ENCODE measurements at places on chromosomes 4 and X.
A peak's percentile ranks its signal among the peaks of the same experiment; 100 is the strongest.

DNA sequence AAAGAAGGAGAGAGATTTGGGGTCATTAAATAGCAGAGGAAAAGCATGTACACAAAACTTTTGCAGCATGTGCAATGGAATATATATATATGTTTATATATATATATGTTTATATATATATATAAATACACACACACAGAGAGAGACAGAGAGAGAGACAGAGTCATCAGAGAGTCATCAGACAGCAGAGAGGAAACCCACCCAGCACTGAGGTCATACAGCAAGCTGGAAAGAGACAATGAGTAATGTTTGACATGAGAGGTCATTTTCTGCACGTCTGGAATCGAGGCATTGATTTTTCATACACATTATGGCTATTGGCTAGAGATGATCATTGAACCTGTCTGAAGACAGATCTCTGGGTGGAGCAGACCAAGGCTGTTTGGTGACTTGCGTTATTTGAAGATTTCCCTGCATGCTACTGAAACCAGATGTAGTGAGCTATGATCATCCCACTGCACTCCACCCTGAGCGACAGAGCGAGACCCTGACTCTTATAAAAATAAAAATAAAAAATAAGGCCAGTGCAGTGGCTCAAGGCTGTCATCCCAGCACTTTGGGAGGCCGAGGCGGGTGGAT lies 48.8 kb upstream of the SHOX start:
- DNase-seq: no peak

DNA sequence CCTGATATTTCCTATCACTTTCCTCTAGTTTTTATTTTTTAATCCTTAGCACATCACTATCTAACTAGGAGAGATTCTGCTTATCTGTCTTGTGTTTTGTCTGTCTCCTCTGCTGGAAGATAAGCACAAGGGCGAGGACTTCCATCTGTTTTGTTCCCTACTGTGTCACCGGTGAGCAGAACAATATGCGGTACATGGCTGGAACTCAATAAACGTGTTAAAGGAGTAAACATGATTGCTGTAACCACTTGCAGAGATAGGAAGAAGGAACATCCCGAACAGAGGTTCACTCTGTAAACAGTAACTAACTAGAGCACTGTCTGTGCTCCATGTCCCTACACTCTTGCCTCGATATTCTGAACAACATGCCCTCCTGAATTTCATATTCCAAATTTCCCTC lies 5.2 kb downstream of the HS3ST1 start:
- no peak for DNase-seq

DNA sequence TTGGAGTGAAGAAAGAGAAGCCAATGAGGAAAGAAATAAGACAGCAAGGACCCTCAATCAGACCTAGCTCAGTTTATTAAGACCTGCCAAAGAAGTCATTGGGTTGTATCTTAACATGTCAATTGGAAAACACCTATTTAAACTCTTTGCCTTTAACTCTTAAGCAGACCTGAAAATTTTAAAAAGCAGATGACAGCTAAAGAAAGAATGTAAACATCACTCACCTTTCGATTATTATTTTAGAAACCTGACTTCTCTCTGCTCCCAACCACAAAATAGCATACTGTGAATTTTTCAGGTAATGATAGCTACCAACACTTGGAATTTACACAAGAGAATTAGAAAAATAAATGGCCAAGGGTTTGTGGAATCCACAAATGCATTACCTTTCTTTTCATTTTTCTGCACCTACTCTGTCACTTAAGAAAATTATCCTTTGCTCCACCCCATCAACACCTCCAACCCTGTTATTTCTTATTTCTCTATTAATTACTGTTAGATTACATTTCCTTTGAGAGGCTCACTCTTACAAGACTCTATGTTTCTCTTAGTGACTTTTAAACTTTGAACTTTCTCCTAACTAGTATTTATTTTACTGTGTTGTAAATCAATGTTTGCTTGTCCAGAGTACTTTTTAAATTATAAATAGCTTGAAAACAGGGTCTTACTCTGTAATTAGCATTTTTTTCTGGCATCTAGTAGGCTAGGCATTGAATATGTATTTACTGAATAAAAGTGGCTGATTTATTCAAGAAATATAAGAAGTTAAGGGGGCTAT lies 765 bp upstream of the SULT1E1 start:
- no peak for DNase-seq

DNA sequence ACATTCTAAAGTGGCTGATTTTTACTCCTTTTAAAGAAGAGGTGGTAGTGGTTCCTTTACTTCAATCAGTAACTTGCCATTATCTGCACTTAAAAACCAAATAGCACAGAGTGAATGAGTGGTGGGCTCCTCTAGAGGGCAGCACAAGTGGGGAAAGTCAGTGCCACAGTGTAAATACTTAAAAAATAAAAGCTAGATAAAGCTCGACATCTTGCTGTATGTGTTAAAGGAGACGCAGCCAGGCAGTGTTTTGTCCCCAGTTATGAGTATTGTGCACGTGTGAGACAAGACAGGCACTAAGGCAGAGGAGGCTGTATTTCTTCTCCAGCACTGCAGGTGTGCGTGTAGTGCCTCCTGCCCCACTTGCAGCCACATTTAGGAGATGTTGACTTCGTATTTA lies 24.6 kb downstream of the NAP1L5 start:
- peak; percentile 19 for DNase-seq

GRCh38 chr4:82489987-82490386 lies 59.6 kb downstream of the ENOPH1 start:
- no peak for DNase-seq

DNA sequence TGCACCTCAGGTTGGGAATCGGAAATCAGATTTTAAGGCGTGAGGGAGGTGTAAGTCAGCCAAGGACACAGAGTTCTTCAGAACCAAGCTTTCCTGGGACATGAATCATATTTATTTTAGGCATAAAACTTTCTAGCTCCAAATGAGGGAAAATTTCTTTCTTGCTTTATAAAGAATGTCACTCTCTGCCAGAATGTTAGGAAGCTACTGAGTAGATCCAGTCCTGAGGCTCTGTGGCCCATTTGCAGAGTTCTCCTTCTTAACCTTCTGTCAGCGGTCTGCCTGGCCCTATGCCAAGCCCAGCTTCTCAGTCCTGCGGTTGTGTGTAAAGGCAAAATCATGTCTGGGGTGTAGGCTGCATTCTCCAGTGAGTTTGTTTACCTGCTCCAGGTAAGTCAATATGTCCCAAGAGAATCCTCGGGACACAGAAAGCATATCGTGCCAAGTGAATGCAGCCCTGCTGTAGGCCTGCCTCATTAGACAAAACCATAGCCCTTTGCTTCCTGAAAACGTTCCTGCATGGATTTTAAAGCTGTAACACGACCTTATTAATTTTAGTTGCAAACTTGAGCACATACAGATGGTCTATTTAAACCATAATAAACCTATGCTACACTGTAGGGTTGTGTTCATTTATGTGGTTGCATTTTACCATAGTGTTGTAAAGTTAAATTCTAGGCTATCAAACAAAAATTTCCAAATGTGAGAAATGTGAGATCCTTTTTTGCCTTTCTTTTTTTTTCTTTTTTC lies 29.2 kb upstream of the CCNI start:
- peak; percentile 20 for DNase-seq

- no peak for DNase-seq
Observed at GRCh38 chr4:82861529-82861928, 29.4 kb downstream of the SEC31A start.

DNA sequence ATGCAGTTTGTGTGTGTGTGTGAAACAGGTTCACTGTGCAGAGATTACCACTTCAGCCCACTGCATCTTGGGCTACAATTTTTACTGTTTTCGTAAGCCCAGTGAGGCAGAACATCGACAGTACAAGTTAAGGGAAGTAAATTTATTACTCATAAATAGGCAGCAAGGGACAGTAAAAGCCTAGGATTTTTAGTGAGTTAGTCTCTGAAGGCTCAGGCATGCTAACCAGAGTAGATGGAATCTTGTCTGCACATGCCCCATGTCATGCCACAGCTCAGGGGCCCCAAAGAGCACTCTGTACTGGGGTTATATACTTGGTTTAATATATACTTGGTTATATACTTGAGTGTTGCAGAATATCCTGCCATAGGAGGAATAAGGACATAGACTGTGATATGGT lies 825.7 kb downstream of the TECRL start:
- DNase-seq: no peak

DNA sequence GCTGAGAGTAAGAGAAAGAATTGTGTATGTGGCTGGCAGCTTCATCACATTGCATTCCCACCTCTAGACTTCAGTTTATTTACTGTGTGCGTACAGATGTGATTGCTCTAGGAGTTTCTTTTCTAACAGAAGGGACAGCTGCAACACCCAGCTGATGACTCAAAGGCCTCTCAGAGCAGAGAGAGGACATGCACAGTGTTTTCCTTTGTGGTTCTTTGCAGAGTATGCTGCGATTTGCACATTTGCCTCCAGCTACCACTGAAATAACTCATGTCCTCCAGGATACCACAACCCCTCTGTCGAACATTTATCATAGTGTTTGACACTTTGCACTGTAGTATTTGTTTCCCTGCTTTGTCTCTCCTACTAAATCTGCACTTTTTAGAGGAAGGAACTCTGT lies 294.1 kb downstream of the STIM2 start:
- peak; percentile 55 for DNase-seq

DNA sequence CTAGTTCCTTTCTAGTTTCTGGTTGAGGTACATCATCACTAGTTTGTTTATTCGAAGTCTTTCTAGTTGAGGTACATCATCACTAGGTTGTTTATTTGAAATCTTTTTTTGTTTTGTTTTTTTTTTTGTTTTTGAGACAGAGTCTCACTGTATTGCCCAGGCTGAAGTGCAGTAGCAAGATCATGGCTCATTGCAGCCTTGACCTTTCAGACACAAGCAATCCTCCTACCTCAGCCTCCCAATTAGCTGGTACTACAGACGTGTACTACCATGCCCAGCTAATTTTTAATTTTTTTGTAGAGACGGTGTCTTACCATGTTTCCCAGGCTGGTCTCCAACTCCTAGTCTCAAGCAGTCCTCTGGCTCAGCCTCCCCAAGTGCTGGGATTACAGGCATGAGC lies 54.9 kb downstream of the CEP135 start:
- no peak for DNase-seq

- DNase-seq: no peak
Observed at GRCh38 chr4:954211-955020, 19.0 kb downstream of the DGKQ start.

- peak; percentile 12 for DNase-seq
Observed at GRCh38 chrX:1205681-1206611, 6.5 kb downstream of the CRLF2 start.

GRCh38 chrX:456551-457291 lies 70.0 kb upstream of the PPP2R3B start:
- no peak for DNase-seq

GRCh38 chrX:7198499-7198898 lies 50.5 kb upstream of the PUDP start:
- DNase-seq: no peak

- no peak for DNase-seq
Observed at GRCh38 chr4:128289523-128290158, 2.0 kb upstream of the PGRMC2 start.

DNA sequence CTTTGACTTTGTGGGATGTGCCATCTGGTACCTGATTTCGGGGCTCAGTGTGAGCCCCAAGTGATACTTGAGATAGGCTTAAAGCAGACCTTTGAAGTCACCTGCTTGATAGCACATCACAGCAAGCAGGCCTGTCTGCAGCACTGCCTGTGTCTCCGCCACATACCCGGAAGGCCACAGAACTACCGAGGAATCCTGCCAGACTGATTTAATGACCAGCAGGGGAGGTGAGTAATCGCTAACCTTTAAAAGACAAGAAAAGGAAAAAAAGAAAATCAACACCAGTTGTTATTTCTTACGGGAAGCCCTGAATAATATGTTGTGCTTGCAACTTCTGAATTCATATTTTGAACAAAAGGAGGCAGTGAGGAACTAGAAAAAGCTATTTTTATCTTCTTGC lies 6.8 kb downstream of the PTCHD1 start:
- DNase-seq: peak; percentile 22

DNA sequence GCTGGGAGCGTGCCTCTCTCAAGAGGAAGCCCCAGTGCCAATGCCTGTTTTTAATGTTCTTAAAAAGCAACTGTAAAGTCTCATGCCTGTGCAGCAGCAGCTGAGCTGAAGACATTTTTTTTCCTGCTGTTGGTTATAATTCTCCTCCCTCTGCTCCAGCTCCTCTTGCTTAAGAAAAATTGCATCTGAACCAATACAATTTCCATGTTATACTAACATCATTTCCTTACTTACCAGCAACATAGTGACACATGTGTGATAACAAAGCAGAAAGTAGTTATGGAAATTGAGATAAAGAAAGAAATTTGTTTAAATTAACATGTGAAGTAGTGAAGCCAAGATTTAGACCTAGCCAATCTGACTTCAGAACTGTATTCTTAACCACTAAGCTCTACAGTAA lies 101.4 kb downstream of the TBC1D19 start:
- DNase-seq: no peak

- DNase-seq: no peak
Observed at GRCh38 chrX:24023972-24024669, 2.9 kb downstream of the KLHL15 start.

- DNase-seq: no peak
Observed at GRCh38 chrX:38864165-38864564, 62.9 kb downstream of the MID1IP1 start.

DNA sequence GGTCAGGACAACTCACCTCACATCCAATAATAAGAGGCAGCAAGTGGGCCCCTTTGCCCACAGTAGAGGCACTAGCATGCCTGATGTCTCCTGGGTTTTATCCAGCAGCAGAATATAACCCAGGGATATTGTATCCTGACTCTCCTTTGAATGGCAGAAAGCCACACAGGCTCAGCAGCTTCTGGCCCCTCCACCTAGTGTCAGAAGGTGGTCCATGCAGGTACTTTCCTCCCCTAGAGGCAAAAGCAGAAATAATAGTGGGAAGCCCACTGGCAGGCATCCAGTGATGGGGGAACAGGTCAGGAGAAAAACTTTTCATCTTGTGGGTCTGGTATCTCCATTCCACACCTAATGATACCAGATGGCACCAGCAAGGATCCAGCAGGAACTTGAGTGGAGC lies 75.5 kb upstream of the IRS4 start:
- peak; percentile 0 for DNase-seq

DNA sequence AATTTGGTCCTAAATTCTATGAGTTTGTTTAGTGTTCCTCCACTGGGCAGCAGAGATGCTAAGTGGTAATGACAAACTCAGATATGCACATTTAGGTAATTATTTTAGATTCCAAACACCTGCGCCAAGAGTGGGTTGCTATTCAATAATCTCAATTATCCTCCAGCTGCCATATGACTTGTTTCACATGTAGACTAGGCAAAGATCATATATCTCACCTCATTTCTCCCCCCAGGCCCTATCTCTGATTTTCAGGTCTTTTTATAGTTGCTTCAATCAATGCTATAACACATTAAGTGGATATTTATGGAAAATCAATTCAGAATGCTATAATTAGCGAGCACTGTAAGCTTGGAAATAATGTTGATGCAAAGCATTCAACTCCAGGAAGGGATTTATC lies 217.6 kb downstream of the KCTD8 start:
- no peak for DNase-seq

GRCh38 chr4:96102541-96103026 lies 262.7 kb downstream of the PDHA2 start:
- DNase-seq: no peak

DNA sequence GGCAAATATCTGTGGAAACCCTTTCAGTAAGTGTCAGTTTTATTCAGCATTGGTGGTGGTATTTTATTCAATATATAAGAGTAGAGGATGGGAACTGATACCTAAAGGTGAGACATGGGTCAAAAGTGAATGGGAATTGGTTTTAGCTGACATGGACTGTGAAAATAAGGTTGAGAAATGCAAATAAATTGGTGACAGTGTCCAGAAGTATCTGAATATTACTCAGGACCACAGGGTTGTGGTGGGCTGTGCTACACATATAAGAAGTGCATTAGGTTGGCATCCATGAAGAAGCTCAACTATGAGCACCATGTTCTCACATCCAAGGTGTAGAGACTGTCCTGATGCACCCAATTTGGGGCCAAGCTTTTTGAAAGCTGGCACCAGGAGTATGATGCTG lies 45.0 kb downstream of the ETDC start:
- DNase-seq: no peak
